ENCODE measurements at places on chromosomes 1 and 21.

DNA sequence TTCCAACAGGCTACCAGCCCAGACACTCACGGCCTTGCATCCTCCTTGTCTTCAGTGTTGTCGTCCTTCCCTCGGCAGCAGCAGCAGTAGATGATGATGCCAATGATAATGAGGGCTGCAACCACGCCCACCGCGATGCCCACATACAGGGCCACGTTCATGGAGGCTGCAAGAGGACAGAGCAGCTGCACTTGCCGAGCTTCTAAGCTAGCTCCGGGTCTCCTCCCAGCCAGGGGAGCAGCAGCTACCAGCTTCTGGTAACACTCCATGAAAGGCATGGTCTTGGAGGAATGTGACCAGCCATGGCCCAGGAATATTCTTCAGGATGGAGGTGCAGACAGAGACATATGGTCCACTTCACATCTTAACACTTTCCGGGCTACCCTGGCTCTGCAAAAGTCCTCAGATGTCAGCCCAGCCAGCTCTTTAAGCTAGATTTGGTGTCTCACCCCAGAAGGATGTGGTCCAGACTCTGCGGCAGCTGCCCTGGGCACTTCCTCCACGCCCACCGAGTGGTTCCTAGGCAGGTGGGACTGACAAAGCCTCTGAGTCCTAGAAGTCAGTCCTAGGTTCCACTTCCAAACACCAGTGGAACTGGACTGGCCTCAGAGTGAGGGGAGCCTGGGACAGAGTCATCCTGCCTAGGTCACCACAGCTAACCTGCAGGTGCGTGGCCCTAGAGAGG lies 35.1 kb downstream of the GPA33 start:
- DNase-seq: no peak

- DNase-seq: no peak
These were observed 132.9 kb downstream of the ZC3H11B start for GRCh38 chr1:219480011-219480410.

- no peak for DNase-seq
These were observed 12.2 kb downstream of the PSRC1 start for GRCh38 chr1:109270623-109271317.

DNA sequence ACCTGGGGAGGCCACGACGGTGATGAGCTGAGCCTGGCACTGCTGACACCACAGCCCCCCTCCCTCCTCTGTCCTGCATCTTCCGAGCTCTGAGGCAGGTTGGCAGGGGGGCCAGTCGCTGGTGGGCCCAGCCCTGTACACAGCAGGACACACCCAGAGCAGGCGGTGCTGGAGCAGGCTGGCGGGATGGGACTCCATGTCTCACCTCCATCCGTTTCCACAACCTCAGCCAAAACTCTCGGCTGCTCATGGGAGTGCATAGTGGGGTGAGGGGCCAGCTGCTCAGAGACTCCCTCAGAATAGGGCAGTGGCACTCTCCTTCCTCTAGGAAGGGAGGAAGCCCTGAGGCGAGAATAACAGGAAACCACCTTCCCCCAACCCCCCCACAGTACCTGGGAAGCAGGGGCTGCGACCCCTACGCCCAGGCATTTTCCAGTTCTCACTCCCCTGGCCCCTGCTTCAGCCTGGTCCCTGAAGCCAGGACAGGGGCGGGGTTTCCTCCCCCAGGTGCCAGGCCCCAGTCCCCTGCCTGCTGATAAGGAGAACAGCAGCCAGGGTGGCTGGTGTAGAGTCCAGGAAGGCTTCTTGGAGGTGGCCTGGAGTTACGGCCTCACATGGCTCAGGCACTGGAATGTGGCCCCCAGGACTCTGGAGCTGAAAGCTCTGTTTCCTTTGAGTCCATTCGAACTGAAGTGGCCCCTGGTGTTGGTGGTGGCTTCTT lies 3.2 kb upstream of the IBA57 start:
- DNase-seq: no peak

DNA sequence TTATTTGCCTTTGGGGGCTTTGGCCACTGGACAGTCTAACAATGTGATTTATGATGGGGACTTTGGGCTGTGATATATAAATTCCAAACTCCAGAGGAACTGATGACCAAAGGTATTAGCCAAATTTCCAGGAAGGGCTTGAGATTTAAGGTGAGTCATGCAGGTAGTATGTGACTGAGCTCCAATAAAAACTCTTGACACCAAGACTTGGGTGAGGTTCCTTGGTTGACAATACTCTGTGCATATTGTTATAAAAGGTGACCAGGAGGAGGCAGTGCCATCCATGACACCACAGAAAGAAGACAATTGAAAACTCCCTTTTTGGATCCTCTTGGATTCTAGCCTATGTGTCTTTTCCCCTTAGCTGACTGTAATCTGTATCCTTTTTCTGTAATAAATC lies 392.7 kb upstream of the LRRC7 start:
- no peak for DNase-seq

- no peak for DNase-seq
These were observed 1.4 kb downstream of the RAVER2 start for GRCh38 chr1:64745986-64746940.

DNA sequence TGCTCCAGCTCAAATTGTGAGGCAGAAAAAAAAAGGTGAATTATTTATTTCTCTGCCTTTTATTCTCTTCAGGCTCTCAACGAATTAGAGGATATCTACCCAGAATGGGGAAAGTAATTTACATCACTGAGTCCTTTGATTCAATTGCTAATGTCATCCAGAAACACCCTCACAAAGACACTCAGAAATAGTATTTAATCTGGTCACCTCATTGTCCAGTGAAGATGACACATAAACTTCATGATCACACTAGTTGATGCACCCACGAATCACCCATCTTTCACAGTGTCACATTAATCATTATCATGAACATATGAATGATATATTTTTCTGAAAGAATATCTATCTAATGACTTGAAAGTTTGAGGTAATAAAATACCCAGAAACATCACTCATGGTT lies 868.5 kb downstream of the BRINP3 start:
- no peak for DNase-seq

DNA sequence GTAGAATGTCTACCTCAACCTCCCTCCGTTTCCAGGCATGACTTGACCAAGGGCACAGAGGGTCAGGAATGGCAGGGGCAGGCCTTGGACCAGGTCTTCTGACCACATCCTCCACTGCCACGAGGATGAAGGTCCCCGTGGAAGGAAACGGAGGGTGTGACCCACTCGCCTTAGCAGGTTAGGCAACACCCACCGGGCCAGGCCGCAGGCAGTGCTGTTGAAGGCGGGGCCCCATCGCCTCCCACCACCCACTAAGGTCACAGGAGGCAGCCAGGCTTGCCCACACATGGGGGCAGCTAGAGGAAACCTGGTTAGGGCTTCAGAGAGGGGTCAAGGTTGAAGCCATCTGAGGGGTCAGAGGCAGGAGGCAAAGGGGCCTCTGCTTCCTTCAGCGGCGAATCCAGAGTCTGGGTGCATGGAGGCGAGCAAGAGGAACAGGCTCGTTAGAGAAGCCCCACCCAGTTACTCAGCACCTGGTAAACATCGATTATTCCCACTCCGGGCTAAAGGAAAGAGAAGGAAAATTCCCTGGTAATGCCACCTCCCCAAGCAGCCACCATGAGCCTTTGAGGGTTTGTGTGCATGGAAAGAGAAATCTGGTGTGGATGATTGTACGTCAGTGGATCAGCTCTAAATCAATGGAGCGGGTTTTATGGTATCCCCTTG lies 37.0 kb downstream of the RIPK4 start:
- no peak for DNase-seq

DNA sequence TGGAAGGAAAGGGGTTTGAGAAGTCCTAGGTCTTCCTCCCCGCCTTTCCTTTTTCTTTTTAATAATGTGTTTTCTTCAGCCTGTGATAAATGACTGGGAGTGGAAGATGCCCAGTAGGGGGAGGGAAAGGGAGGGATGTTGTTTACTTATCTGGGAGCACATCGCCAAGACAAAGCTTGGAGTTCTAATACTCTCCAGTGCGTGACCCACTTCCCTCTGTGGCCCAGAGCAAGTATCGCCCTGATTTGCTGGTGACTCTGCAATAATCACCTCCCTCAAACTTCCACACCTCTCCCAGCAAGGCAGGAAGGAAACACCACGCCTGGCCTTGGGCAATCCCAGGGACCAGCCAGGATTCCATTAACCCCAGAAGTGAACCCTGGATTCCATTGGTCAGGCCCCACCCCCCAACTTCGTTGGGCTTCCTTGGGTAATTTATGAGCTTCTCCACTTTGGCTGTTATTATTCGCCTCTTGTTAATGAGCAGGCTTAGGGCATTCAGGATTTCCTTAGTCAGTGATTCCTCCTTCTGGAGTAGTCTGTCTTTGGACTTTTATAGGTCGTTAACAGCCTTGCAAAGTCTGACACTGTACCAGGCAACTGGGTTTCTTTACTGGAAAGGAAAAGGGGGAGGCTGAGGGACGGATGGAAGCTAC lies 24.3 kb upstream of the GRHL3 start:
- DNase-seq: no peak

Measured in GM04503 (cell line).